Calu3 (cell line): ENCODE measurements at places on chromosomes 3 and 15.
A peak's percentile ranks its signal among the peaks of the same experiment; 100 is the strongest.

GRCh38 chr3:26652164-26652563 lies 29.6 kb downstream of the LRRC3B start:
- H3K4me3 ChIP-seq = no peak overlapping the region
- peaks cover 29% of the 10 kb centered on the region for H3K4me1 ChIP-seq
- H3K36me3 ChIP-seq = peaks cover 10% of the 10 kb centered on the region
- H3K27ac ChIP-seq = no peak overlapping the region
- DNase-seq = no peak

- no peak overlapping the region for H3K4me3 ChIP-seq
- H3K27me3 ChIP-seq = no peaks in the 10 kb centered on the region
- H3K27ac ChIP-seq = no peak overlapping the region
- no peak for DNase-seq
These were observed 111.5 kb upstream of the ETV5 start for GRCh38 chr3:186220365-186220764.

DNA sequence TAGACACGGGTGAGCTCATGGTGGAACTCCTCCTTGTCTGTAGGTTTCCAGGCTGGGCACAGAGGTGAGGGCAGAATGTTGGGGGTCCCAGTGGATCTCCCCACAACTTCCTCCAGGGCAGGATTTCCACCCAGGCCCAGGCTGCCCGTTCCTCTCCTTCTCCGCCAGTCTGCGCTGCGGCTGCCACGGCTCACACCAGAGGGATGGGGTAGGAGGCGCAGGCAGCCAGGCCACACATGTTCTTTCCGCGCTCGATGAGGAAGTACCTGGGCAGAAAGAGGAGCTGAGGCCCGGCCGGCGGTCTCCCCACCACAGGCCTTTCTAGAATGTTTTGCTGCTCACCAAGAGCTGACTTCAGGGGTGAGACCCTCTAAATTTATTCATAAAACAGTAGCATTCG lies 22.9 kb downstream of the CTSH start:
- H3K4me3 ChIP-seq = no peak overlapping the region
- no peaks in the 10 kb centered on the region for H3K27me3 ChIP-seq
- no peak for DNase-seq
- H3K4me1 ChIP-seq = no peaks in the 10 kb centered on the region
- peaks cover 63% of the 10 kb centered on the region for H3K36me3 ChIP-seq

- H3K4me3 ChIP-seq = peak overlapping the region; percentile 90
- peak; percentile 30 for DNase-seq
These were observed 455 bp upstream of the SNAP23 start for GRCh38 chr15:42494998-42495360.

GRCh38 chr3:32062950-32063582 lies 43.4 kb upstream of the GPD1L start:
- peaks cover 8% of the 10 kb centered on the region for H3K27me3 ChIP-seq
- no peaks in the 10 kb centered on the region for H3K4me1 ChIP-seq
- no peak overlapping the region for H3K4me3 ChIP-seq
- H3K27ac ChIP-seq = no peak overlapping the region

DNA sequence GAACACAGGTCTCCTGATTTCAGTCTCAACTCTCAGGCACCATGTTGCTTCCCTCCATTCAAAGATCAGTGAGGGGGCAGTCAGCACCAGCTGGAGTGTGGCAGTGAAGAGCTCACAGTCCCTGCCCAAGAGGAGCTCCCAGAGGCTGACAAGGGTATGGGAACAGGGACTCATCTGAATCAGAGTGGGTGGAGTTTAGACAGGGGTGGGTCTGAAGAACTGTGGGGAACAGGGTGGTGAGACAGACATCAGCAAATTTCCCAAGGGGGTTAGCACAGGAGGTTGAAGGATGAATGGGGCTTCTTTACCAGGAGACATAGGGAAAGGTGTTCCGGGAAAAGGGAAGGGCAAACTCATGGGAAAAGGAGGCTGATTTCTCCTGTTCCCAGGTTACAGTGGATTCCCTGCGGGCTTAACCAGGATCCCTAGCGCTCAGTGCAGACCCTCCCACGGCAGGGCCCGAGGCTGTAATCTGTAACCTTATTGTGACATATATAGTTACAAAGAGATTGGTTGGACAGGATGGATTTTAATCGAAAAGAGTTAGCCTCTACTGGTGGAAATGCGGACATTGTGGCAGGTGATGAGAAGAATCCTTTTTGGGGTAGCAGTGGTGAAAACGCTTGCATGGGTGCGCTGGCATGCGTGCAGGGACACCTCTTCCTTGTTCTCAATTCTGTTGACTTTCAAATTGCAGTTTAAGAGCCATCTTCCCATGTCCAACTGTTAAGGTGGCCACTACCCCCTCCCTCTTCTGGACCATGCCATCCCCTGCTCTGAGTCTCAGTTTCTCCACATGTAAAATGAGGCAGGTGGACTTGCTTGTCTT lies 160.3 kb downstream of the SMAD6 start:
- H3K4me1 ChIP-seq = peaks cover 21% of the 10 kb centered on the region
- no peak overlapping the region for H3K27ac ChIP-seq
- no peaks in the 10 kb centered on the region for H3K27me3 ChIP-seq
- H3K4me3 ChIP-seq = no peak overlapping the region
- H3K36me3 ChIP-seq = peaks cover 4% of the 10 kb centered on the region

- H3K27ac ChIP-seq = no peak overlapping the region
- no peaks in the 10 kb centered on the region for H3K27me3 ChIP-seq
- H3K4me1 ChIP-seq = no peaks in the 10 kb centered on the region
These were observed 496.5 kb upstream of the TBL1XR1 start for GRCh38 chr3:177693616-177694264.

GRCh38 chr3:71705681-71706080 lies 19.5 kb downstream of the EIF4E3 start:
- H3K4me3 ChIP-seq = no peak overlapping the region
- peaks cover 37% of the 10 kb centered on the region for H3K4me1 ChIP-seq
- no peak for DNase-seq
